ENCODE measurements at places on chromosomes 6 and 20. TPM values are rescaled to one million over a fixed set of nuclear protein-coding genes. Genes with fewer than 3 reads are reported as not detected.

MROH8 gene
- polyA plus RNA-seq, result 0.84 TPM

TRIM38 gene
- 7.2 TPM for polyA plus RNA-seq

ERVFRD-1 gene
- polyA plus RNA-seq, result 0.06 TPM

TAPBP gene
- polyA plus RNA-seq, result 78.9 TPM

LY6G6D gene
- not detected for polyA plus RNA-seq

CALHM4 gene
- not detected for polyA plus RNA-seq

C6orf47 gene
- 24.5 TPM for polyA plus RNA-seq

NCOA3 gene
- polyA plus RNA-seq, result 13.2 TPM

GNMT gene
- polyA plus RNA-seq, result 4.5 TPM

OR12D3 gene
- polyA plus RNA-seq, result not detected

SLC26A8 gene
- polyA plus RNA-seq, result 1.1 TPM

PTPRK gene
- 8.2 TPM for polyA plus RNA-seq

SIRPB1 gene
- 25.2 TPM for polyA plus RNA-seq

SLC35D3 gene
- not detected for polyA plus RNA-seq
